Stimulated activated CD4-positive, alpha-beta T cell treated with anti-CD3 and anti-CD28 coated beads, Interleukin-1b, Interleukin-23, amount 100 ng/mL, for 48 hours (primary cell): ENCODE measurements at places on chromosomes 2 and 18.

GRCh38 chr2:20935168-20935775 is 108.6 kb downstream of the APOB start:
- DNase-seq, result no peak

DNA sequence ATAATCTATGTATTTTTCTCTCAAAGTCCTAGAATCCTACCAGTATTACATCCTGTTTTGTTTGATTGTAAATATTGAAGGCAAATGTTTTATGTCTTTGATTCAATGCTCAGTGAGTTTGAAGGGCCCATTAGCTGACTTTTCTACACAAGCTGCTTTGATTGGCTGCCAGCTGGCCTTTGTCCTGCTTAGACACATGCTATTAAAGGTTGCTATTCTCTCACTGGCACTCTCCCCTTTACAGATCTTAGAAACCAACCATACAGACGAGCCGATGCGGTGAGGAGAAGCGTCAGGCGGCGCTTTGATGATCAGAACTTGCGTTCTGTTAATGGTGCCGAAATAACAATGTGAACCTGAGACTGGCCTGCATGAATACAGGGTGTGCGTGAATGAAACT is 69.7 kb downstream of the PRPF40A start:
- no peak for DNase-seq

DNA sequence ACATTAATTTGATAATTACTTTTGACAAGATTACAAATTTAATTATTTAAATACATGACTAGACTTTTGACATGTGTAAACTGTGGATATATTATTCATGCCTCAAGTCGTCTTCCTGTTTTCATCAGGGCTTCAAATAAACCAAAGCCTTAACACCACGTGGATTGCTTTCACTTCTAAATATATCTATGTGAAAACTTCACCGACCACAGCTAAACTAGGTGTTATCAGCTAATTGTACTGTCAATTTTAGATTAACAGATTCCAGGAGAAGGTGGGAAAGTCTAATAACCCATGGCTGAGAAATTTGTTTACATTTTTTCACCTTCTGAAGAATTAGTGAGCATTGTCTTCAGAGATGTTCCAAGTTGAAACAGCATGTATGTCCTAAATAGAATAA is 494.7 kb upstream of the FAM98A start:
- DNase-seq, result no peak

DNA sequence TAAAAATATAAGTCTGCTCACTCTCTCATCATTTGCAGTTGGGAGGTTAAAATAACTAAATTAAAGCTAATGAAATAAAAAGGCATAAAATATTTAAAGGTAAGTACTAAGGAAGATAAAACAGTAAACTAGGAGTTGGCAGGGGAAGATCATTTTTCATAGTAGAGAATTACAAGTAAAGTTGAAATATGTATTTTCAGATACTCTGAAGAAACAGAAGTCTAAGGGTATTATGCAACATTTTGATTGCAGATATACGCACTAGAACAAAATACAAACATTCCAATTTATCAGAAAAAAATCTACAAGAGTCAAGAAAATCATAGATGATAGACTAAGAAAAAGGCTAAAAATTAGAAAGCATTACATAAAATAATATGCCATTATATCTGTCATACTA is 167.6 kb upstream of the CTAGE1 start:
- no peak for DNase-seq

DNA sequence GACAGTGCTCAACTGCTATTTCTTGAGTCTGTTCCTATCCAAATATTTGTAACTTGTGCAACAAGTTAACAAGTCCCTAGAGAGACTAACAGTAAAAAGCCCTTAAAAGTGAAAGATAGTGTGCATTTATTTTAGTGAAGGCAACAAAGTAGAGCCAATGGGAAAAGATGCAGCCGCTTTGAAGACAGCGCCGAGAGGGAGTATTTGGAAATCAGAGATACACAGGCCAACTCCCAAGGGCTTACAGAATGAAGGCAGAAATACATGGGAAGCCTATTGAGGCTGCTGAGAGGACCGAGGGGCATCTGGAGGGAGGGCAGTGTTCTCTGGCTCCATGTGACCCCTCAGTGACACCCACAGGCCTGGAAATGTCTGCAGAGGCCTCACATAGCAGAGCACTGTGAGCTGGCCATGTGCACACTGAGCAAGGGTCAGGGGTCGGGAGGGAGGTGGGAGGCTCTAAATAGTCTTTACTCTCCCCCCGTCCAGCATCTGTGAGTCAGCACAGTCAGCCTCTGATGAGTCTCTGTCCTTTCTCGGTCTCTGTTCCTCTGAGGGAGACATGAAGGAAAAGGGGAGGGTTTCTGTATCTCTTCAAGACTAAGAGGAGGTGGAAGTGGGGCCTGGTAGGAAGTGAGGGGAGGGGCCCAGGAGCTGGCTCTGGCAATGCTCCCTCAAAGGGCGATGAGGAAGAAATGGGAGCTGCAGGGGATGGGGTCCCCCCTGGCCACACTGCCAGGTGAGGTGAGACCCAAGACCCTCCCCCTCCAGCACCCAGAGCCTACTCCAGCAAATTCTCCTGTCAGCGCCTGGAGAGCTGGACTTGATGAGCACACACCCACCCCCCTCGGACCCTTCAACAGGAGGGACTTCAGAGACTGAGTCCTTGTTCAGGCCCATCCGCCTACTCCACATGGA is 133.6 kb downstream of the SP3 start:
- DNase-seq, result no peak

GRCh38 chr2:158560259-158560658 is 103.5 kb downstream of the PKP4 start:
- no peak for DNase-seq

DNA sequence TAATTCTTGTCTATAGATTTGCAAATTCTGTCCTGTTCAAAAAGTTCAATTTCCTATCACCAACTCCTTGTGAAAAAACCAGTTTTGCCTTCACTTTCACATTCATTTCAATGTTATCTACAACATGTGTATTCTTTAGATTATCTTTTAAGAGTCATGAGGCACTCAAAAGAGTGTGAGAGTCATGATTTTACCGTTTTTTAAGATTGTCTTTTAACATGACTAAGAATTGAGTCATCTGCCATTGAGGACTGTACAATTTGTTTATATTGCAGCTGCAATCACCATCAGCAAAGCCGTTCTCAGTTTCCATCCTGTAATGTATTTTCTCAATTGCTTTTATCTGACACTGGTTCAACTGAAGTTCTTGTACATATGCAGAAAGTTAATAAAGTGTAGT is 275.8 kb downstream of the LNPK start:
- no peak for DNase-seq

- DNase-seq, result no peak
These were observed 8.3 kb upstream of the SUCLG1 start for GRCh38 chr2:84467389-84467788.

GRCh38 chr18:29523371-29523770 is 1346.4 kb upstream of the CDH2 start:
- DNase-seq, result no peak

DNA sequence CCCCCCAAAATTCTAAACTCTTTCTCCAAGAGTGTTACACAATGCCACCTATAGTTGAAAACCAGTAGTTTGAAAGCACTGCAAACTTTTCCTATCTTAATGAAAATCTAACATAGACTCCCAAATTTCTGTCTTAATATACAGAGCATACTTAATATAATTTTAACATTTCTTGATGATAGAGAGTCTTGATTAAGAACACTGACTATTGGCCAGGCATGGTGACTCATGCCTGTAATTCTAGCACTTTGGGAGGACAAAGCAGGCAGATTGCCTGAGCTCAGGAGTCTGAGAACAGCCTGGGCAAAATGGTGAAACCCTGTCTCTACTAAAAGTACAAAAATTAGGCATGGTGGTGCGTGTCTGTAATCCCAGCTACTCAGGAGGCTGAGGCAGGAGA is 34.2 kb downstream of the ASXL2 start:
- DNase-seq, result no peak

- DNase-seq, result no peak
These were observed 66.9 kb upstream of the CYP26B1 start for GRCh38 chr2:72214429-72215143.

DNA sequence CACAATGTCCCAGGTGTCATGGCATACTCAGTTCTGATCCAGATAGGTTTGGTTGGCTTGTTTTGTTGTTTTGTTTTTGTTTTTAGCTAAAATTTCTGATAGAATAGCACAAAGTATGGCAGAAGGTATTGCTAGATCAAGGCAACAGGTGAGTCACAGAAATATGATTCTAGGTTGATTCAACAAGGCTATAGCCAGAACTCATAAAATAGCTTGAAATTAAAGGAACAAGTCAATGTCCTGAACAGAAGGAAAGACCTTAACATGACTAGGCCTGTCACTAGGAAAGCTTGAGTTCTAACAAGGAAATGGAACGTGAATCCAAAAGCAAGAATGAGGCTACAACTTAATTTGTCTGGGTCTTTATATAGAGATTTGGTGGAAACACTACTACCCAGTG is 157.1 kb downstream of the GALNT3 start:
- no peak for DNase-seq

GRCh38 chr18:2960983-2961696 is 51.8 kb downstream of the LPIN2 start:
- no peak for DNase-seq

GRCh38 chr18:24446953-24447538 is 13.4 kb upstream of the HRH4 start:
- no peak for DNase-seq

GRCh38 chr18:63319383-63320122 is at the start of gene BCL2:
TSS of gene BCL2 (minus strand) at chr18:63319769.
- no peak for DNase-seq

GRCh38 chr2:40363631-40364030 is 88.3 kb downstream of the SLC8A1 start:
- DNase-seq, result no peak

DNA sequence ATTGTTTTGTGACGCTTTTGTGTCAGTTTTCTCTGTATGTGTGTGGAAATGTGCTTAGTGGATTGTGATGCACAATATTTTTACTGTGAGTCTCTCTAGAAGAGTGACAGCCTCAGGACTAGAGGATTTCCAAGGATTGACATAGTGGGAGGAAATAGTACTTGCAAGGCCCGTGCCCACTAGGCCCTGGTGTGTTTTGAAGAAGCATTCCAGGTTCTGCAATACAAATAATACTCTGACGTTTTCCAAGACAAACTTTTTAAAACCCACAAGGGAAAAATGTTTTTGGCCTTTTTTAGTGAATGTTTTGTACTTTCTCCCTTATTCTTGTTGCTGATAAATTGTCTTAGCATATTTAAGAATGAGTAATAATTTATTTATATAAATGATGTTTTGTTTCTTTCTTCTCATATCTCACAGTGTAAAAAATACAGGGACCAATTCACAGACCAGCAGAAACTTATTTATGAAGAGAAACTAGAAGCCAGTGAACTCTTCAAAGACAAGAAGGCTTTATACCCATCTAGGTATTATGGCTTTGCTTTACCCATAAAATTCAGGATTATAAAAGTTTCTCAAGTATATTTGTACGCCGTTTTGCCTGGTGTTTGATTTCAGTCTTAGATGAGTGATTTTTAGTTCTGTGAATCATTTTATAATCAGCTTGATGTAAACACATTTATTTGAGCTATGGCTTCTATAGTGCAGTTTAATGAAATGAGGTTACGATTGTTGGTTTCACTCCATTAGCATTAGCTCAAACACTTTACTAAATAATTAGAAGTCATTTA is 165.6 kb downstream of the MYO1B start:
- DNase-seq, result no peak

DNA sequence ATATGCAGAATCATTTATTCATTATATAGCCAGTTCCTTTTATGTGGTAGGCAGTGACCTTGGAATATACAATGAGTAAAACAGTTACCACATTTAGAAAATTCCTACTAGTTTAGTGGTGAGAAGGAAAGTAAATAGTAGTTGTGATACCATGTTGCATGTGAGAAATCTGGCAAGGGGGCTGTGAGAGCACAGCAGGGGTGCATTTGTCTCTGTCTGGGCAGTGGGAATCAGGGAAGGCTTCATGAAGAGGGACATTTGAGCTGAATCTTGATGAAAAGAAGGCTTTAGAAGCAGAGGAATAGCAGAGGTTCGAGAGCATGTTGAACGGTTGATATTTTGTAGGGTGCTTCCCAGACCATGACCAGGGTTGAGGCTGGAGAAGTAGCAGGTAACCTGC is 78.7 kb downstream of the RAB3GAP1 start:
- DNase-seq, result no peak

GRCh38 chr2:58984731-58985130 is 743.6 kb upstream of the FANCL start:
- no peak for DNase-seq

DNA sequence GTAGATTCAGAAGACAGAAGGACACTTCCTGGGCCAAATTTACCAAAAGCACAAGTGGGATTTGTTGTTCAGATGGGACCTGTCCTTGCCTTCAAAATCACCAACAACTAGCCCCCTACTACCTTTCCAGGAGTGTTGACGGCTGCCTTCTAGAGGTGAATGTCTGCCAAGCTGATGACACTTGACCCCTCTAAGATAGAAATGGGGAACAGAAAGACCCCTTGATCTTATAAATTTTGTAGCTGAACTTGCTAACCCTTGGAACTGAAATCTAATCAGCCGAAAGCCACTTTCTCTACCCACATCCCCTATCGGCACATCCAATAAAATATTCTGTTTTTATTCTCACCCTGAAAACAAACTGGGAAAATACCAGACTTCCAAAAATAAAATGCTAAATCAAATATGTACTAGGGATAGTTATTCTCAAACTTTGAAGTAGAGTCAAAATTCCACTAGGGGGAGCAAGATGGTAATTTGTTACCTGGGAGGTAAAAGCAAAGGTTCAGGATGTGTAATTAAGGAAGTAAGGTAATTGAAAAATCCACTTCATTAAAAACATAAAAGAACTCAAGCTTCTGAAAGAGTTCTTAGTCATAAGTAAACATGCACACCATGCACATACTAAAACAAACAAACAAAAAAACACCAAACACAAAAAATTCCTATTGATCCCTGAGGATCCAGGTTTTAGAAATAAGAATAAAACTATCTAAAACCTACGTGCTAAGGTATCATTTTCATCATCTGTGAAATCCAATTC is 119.2 kb downstream of the ANKRD44 start:
- DNase-seq, result no peak

GRCh38 chr18:74892066-74892627 is 294.5 kb downstream of the ZNF407 start:
- no peak for DNase-seq

- DNase-seq, result no peak
These were observed 35.2 kb downstream of the ZNF516 start for GRCh38 chr18:76459687-76460350.

DNA sequence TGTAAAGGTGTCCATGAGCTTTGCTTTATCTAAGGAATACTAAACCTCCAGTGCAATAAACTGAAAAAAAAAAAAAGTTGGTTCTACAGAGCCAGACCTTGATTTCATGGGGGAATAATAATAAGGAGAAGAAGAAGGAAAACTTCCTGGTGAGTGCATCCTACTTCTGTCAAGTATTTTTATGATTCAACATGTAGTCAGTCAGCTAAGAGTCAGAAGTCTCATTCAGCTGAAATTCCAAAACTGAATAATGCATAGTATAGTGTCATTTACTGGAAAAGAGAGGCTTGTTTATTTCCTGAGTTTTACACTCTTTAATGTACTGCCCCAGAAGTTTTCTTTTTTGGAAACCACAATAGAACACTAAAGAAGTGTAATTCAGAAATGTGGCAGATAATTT is 77.8 kb upstream of the TACR1 start:
- DNase-seq, result no peak

- DNase-seq, result no peak
These were observed 35.5 kb upstream of the TAF1B start for GRCh38 chr2:9807555-9808305.

- DNase-seq, result no peak
These were observed 700.7 kb downstream of the SATB2 start for GRCh38 chr2:198757069-198757468.

- DNase-seq, result peak; percentile 19
These were observed 42.7 kb downstream of the ACSL3 start for GRCh38 chr2:222903234-222904220.
